ENCODE measurements at places on chromosomes 6 and 20. TPM values are rescaled to one million over a fixed set of nuclear protein-coding genes. Genes with fewer than 3 reads are reported as not detected.

Gene TGM2
- 385 TPM for total RNA-seq

Gene KCNK17
- total RNA-seq = not detected

Gene BPIFA1
- not detected for total RNA-seq

Gene KIF25
- total RNA-seq = not detected

Gene LY6G5C
- 2.9 TPM for total RNA-seq

GRCh38 chr6:90297867-90298381 is 1.3 kb upstream of the BACH2 start:
- H3K27ac ChIP-seq = peak overlapping the region; percentile 97
- H3K27me3 ChIP-seq = no peaks in the 10 kb centered on the region
- H3K4me3 ChIP-seq = no peak overlapping the region

GRCh38 chr6:167687116-167687725 is 139.5 kb upstream of the AFDN start:
- no peak overlapping the region for H3K4me3 ChIP-seq
- peaks cover 23% of the 10 kb centered on the region for H3K4me1 ChIP-seq
- H3K36me3 ChIP-seq = no peaks in the 10 kb centered on the region
- H3K27me3 ChIP-seq = no peaks in the 10 kb centered on the region
- no peak overlapping the region for H3K27ac ChIP-seq
- no peak for DNase-seq

DNA sequence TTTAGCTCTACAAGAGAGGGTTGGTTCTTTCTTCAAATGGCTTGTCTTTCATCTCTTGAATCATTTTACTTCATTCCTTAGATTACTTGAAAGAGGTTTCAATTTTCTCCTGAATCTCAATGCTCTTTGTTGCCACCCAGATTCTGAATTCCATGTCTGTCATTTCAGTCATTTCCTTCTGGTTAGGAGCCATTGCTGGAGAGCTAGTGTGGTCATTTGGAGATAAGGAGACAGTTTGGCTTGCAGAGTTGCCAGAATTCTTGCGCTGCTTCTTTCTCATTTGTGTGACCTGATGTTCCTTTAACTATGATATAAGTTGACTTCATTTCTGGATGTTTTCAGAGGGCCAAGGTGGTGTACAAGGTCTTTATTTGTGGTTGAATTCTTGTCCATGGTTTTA is 157.8 kb downstream of the SLC22A3 start:
- DNase-seq = no peak
- no peaks in the 10 kb centered on the region for H3K27me3 ChIP-seq
- H3K4me1 ChIP-seq = no peaks in the 10 kb centered on the region
- H3K4me3 ChIP-seq = no peak overlapping the region

GRCh38 chr6:39553860-39554802 is 171.1 kb downstream of the KIF6 start:
- H3K4me3 ChIP-seq = no peak overlapping the region
- peaks cover 4% of the 10 kb centered on the region for H3K4me1 ChIP-seq
- no peaks in the 10 kb centered on the region for H3K27me3 ChIP-seq
- DNase-seq = no peak

DNA sequence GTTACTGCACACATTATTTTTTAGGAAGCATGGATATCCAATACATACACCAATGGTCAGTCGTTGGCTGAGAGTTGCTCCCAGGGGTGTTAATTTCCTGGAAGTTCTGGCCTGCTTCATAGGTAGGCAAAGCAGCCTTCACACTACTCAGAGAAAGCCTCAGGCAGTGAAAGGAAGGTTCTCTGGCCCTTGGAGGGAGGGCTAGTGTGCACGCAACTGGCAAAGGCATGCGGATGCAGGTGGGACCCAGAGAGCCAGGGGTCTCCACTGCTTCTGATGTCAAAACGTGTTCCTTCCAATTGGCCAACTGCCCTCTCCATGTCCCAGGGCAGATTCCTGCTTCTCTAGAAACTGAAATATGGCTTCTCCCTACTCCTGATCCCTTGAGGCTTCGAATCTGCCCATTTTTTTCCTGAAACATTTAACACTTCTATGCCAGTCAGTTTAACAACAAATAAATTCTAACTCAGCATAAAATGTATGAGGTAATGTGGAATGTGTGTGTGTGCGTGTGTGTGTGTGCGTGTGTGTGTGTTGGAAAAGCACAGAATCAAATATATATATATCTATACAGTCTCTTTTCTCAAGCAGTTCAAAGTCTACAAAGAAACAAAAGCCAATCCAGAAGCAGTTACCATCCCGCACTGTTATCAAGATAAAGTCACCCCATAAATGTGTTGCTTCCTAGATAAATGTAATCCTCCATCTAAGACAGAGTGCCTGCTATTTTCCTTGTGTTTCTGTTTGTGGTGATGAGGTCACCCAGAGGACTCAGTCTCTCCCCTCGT is 94.0 kb upstream of the HIVEP1 start:
- DNase-seq = no peak
- no peaks in the 10 kb centered on the region for H3K36me3 ChIP-seq
- no peaks in the 10 kb centered on the region for H3K27me3 ChIP-seq

DNA sequence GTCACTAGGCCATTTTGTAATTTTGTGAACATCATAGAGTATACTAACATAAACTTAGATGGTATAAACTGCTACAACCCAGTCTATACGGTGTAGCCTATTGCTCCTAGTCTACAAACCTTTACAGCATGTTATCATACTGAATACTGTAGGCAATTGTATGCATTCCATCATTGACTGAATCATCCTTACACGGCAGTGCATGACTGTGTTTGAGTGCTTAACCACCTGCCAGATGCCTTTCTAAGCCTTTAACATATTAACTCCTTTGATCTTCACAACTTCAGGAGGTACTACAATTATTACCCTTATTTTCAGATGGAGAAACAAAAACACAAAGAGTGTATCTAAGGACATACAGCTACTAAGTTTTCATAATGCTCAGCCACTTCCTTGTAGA is 14.0 kb downstream of the DPPA5 start:
- H3K36me3 ChIP-seq = no peaks in the 10 kb centered on the region
- H3K27ac ChIP-seq = no peak overlapping the region
- no peaks in the 10 kb centered on the region for H3K4me1 ChIP-seq
- no peak for DNase-seq
- no peaks in the 10 kb centered on the region for H3K27me3 ChIP-seq
- H3K4me3 ChIP-seq = no peak overlapping the region

All from esophagus muscularis mucosa (tissue), 4 donors.